ENCODE measurements at places on chromosomes 4 and X.

GRCh38 chr4:13922459-13922858 is 294.9 kb upstream of the BOD1L1 start:
- DNase-seq = no peak

GRCh38 chr4:95198961-95199360 is 349.8 kb downstream of the UNC5C start:
- DNase-seq = no peak

- no peak for DNase-seq
These were observed 16.6 kb upstream of the PTCHD1 start for GRCh38 chrX:23317799-23318724.

- DNase-seq = no peak
These were observed 3.3 kb downstream of the RELL1 start for GRCh38 chr4:37682701-37683401.

- no peak for DNase-seq
These were observed 100.0 kb downstream of the PSAPL1 start for GRCh38 chr4:7334521-7335275.

GRCh38 chrX:39577985-39578869 is 519.5 kb downstream of the BCOR start:
- DNase-seq = no peak
